Myometrial cell (primary cell): ENCODE measurements at places on chromosomes 6 and 20. TPM values are rescaled to one million over a fixed set of nuclear protein-coding genes. Genes with fewer than 3 reads are reported as not detected.

GHRH gene
- total RNA-seq: not detected in 2 replicates

ETV7 gene
- 0.18 TPM in 1 of 2 replicates, not detected in the other for total RNA-seq

GUCA1A gene
- 0.58 and 1.2 TPM in 2 replicates for total RNA-seq

KIF13A gene
- 18.3 and 21.3 TPM in 2 replicates for total RNA-seq

VNN1 gene
- total RNA-seq: 1.4 and 3.0 TPM in 2 replicates

PAK1IP1 gene
- total RNA-seq: 15.2 and 19.0 TPM in 2 replicates

SMOC2 gene
- total RNA-seq: not detected in 2 replicates

TRIM40 gene
- not detected in 2 replicates for total RNA-seq
